Heart right ventricle (tissue), 16 donors: ENCODE measurements at places on chromosomes 4 and X. TPM values are rescaled to one million over a fixed set of nuclear protein-coding genes. Genes with fewer than 3 reads are reported as not detected.

Gene USP27X
- total RNA-seq = 1.8 TPM

Gene SHOX
- not detected for total RNA-seq

Gene SOD3
- 56.8 TPM for total RNA-seq

Gene TSPAN6
- 6.2 TPM for total RNA-seq

Gene PCDH19
- 0.64 TPM for total RNA-seq

Gene GLUD2
- 1.1 TPM for total RNA-seq

Gene TMEM150C
- total RNA-seq = 18.1 TPM

Gene VCX3A
- not detected for total RNA-seq

Gene TMEM165
- 35.1 TPM for total RNA-seq

DNA sequence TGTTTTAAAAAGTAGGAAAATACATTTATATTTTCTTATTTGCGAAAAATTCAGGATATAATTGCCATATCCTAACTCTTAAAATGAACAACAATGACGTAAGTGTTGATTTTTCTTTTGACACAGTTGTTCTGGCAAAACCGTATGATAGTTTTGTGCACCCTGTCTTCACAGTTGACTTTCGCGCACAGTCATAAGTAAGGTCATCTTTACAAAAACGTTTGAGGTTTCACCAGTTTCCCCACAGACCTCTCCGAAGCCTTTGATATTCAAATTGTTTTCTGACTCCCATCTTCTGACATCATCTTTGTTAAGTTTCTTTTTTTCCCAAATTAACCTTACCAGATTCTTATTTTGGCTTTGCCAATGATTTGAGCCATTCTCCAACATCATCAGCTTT is 48.1 kb upstream of the ATXN3L start:
- H3K4me3 ChIP-seq = no peak overlapping the region
- H3K27me3 ChIP-seq = no peaks in the 10 kb centered on the region
- no peak overlapping the region for H3K27ac ChIP-seq
- no peak for DNase-seq

DNA sequence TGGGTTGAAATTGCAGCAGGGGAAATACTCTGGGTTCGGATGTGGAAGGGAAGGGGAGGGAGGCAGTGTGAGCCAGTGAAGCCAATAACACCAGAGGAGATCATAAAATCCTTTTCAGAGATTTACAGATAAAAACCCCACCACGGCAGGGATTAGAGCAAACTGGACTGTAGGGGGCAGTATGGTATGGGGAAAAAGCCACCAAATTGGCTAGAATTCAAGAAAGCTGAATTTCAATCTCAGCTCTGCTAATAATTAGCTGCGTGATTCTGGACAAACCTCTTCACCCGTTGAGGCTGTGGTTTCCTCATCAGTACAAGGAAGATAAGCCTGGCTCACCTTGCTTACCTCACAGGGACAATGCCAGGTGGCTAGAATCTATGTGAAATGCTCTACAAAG is 108.1 kb downstream of the ATG4A start:
- no peaks in the 10 kb centered on the region for H3K4me1 ChIP-seq
- H3K36me3 ChIP-seq = no peaks in the 10 kb centered on the region
- H3K4me3 ChIP-seq = no peak overlapping the region
- no peaks in the 10 kb centered on the region for H3K27me3 ChIP-seq
- no peak overlapping the region for H3K27ac ChIP-seq

- H3K4me1 ChIP-seq = no peaks in the 10 kb centered on the region
- peaks cover 7% of the 10 kb centered on the region for H3K27me3 ChIP-seq
- no peak overlapping the region for H3K4me3 ChIP-seq
- H3K36me3 ChIP-seq = no peaks in the 10 kb centered on the region
- DNase-seq = no peak
- no peak overlapping the region for H3K27ac ChIP-seq
Measured at GRCh38 chr4:84451546-84451945, 47.5 kb downstream of the NKX6-1 start.

DNA sequence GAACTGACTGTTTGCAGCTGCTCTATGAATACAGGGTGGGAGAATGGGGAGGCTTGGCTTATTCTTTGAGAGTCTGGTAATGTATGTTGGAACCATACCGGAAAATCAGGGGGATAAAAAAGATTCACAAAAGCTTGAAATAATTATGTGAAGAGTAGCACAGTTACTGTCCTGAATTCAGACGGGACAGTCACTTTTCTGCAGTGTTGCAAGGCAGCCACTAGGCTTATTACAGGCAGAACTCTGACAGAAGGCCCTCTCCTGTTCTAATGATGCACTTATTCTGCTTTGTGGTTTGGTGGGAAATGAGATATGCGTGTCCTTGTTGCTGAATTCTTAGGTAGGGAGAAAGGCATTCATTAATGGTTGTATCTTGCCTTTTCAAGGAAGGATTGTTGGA is 37.2 kb downstream of the GUCY1B1 start:
- DNase-seq = no peak
- H3K36me3 ChIP-seq = peaks cover 88% of the 10 kb centered on the region
- H3K27me3 ChIP-seq = no peaks in the 10 kb centered on the region

- H3K4me1 ChIP-seq = no peaks in the 10 kb centered on the region
- H3K36me3 ChIP-seq = no peaks in the 10 kb centered on the region
- H3K27me3 ChIP-seq = peaks cover 32% of the 10 kb centered on the region
- no peak overlapping the region for H3K27ac ChIP-seq
Measured at GRCh38 chrX:46758163-46758955, 559 bp downstream of the SLC9A7 start.

DNA sequence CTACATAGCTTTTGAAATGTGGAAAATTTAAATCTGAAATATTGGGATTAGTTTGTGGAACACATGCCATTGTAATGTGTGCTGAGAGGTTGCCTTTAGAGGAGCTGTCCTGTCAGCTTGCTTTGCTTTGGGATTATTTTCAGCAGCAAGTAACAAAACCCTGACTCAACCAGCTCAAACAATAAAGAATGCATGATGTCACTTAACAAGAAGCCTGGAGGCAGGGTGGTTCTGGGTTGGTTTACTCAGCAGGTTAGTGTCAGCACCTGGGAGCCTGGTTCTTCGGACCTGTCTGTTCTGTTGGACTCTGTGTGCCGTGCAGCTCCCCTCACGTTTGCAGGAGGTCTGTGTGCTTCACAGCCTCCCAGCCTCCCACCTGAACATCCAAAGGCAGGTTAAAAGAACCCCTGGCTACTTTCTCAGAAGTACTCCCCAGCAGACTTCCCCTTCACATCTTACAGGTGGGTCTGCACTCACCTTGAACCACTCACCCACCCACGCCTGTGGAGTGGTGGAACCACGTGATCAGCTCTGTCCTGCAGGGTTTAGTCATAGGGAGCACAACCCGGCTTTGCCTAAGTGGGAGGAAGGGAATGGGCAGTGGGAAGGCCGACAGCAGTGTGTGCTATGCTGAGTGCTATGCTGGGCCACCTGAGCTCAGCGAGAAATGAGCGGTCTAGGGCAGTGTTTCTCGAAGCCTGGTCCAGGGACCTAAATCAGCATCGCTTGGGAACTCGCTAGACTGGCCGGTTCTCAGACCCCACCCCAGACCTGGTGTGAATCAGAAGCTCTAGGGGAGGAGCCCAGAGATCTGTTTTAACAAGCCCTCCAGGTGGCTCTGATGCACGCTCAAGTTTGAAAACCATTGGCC is 20.4 kb downstream of the TMEM131L start:
- no peaks in the 10 kb centered on the region for H3K36me3 ChIP-seq
- no peak for DNase-seq
- H3K27me3 ChIP-seq = no peaks in the 10 kb centered on the region

DNA sequence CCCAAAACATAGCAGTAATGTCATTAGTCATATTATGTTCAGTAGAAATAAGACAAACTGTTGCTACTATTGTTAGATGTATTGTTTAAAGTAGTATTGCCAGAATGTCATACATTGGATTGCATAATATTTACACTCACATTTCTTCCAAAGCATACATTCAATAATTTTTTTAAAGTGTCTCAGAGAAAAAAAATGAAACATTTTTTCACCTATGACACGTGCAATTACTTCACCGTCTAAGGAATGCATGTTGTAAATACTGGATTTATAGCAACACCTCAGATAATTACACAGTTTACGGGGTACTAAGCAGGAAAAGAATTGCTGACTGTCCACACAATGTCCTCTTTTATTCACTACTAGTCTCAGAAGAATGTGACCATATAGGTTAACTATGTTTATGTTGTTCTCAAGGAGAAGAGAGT is 162.1 kb downstream of the PCDH18 start:
- H3K36me3 ChIP-seq = no peaks in the 10 kb centered on the region
- H3K27ac ChIP-seq = no peak overlapping the region
- no peak for DNase-seq
- H3K4me1 ChIP-seq = no peaks in the 10 kb centered on the region

DNA sequence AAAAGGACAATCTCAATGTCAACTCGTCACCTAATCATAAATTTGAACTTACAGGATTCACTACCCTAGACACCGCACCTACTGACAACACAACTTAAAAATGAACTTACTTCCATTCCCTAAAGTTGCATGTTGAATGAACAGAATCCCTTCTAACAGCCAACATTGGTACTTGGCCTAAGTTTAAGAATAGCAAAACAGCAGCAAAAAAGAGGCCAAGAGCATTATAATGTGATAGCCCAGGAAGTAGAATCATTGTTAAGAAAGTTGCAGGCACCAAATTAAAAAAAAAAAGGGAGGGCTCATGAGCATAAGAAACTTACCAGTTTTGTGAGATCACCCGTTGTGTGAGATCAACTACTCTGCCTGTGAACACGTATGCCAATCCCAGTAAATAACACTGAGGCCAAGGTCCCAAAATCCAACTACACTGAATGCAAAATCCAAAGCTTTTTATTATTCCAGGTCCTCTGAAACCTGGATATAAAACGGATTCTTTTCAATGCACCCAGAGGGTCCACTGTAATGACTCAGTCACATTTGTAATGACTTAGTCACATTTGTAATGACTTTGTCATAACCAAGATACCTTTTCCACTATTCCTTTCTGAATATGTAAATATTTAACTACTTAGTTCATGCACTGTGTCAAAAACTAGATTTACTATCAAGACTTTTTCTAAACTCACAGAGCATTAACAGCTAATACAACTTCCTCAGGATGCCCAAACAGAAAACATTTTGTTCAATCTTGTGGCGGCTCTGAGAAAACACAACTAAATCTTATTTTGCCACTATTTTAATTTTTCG is 6.8 kb downstream of the HNRNPDL start:
- peaks cover 6% of the 10 kb centered on the region for H3K36me3 ChIP-seq
- no peak overlapping the region for H3K4me3 ChIP-seq
- no peak for DNase-seq
- peaks cover 25% of the 10 kb centered on the region for H3K4me1 ChIP-seq
- H3K27me3 ChIP-seq = no peaks in the 10 kb centered on the region

DNA sequence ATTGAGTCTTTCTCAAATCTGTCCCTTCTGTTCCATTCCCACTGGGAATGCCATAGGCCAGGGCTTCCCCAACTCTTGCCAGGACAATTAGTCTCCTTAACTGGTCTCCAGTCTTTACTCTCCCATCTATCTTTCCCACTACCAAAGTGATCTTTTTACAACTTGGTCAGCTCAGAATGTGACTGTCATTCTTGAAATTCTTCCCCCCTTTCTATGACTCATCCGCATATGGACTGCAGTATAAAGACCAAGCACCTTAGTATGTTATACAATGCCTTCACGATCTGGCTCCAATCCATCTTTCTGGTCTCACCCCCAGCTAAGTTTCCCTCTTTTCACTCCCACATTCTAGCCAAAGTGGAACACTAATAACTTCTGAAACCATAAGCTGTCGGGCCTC is 383.8 kb downstream of the OPHN1 start:
- DNase-seq = no peak
- no peaks in the 10 kb centered on the region for H3K27me3 ChIP-seq
- no peak overlapping the region for H3K4me3 ChIP-seq
- H3K27ac ChIP-seq = no peak overlapping the region

GRCh38 chr4:147928400-147928799 is 196.5 kb downstream of the ARHGAP10 start:
- peaks cover 3% of the 10 kb centered on the region for H3K4me1 ChIP-seq
- DNase-seq = no peak
- peak overlapping the region; percentile 70 for H3K27ac ChIP-seq
- H3K4me3 ChIP-seq = no peak overlapping the region

DNA sequence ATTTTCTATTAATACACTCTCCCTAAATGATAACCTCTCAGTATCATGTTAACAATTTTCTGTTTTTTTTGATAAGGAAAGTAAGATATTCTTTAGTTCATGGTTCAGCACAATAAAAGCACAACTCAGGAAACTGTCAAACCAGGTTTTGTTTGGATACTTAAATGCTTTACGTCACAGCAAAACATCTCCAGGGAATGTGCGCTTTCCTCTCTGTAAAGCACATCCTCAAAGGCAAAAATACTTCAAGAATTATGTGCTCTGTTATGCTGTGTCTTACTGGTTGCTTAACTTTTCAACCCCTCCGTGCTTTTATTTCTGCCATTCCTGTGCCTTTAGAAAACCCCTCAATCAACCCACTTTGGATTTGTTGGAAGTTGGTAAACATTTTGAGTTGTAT is 27.8 kb downstream of the SNX25 start:
- DNase-seq = no peak
- no peaks in the 10 kb centered on the region for H3K27me3 ChIP-seq
- peak overlapping the region; percentile 17 for H3K27ac ChIP-seq

DNA sequence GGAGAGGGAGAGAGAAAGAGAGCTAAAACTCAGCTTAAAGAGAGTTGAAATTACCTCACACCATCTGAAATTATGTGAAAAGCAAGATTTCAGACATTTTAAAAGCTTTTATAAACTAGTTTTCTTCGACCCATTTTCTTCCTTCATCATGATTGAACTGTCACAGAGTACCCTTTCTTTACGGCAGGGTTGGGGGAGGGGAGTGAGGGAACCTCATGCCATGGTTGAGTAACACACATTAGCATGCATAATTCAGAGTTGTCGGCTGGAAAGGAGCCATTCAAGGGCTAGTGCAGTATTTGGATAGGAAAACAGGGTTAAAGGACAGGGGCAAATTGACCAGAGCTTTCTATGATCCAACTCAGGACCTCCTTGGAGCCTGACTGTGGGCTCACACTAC is 46.2 kb downstream of the PCDH19 start:
- no peak overlapping the region for H3K27ac ChIP-seq
- no peak for DNase-seq
